ENCODE measurements at places on chromosomes 7 and 10.
A peak's percentile ranks its signal among the peaks of the same experiment; 100 is the strongest.

DNA sequence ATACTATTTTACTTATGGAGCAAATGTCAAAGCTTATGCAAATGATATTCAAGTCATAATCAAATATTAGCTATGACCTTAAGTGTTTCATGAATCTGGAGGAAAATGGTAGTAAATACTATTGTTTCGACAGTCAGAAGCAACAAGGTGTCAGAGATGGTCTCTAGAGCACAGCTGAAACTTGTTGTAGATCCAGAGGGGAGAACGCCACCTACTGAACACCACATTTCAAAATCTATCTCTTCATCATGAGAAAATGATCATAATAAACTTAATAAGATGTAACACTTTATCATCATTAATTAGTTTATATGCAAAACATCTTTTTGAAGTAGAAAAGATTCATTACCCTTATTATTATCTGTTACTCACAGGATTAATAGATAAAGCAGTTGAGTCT is 418.7 kb downstream of the GATA3 start:
- DNase-seq = no peak

DNA sequence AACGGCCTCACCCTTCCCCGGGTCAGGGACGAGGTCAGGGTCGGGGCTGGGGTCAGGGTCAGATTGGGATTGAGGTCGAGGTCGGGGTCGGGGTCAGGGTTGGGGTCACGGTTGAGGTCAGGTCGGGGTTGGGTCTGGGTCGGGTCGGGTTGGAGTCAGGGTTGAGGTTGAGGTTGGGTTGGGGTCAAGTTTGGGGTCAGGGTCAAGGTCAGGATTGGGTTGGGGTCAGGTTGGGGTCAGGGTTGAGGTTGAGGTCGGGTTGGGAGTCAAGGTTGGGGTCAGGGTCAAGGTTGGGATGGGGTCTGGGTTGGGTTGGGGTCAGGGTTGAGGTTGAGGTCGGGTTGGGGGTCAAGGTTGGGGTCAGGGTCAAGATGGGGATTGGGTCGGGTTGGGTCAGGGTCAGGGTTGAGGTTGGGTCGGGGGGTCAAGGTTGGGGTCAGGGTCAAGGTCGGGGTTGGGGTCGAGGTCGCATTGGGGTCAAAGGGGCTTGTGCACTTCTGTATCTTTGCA is 131.4 kb downstream of the VIPR2 start:
- no peak for DNase-seq

DNA sequence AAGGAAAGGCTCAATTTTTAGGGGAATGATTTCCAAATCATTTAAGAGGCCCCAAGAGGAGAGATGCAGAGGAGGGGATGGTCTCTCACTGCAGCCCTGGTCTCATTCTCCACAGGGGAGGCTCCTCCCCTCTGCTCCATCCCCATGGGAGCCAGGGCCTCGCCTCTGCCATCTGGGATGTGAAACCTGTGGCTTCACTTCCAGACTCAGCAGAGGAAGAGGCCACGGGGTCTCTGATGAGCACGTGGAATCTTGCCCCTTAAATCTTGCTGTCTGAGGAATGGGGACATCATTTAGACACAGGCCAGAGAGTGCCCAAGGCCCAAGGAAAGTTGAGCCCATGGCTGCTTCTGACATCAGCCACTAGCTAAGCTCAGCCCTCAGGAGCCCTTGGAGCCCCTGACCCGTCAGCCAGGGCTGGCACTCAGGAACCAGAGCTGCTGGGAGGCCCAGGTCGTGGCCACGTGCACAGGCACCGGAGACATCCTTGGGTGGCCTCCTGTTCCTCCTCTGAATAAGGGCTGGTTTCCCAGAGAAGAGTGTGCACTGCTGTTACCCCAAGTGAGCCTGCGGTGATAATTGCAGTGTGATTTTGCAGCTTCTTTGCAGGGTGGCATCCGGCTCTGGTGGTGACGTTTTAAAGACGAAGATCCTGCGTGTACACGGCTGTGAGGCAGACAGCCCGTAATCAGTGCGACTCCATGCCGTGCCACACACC is 50.5 kb downstream of the VIPR2 start:
- peak; percentile 83 for DNase-seq

GRCh38 chr10:86969421-86970041 is 1.2 kb downstream of the ADIRF start:
- DNase-seq = peak; percentile 20

All from NCI-H69 (cell line).